Panc1 (cell line): ENCODE measurements at places on chromosomes 13 and 19.

GRCh38 chr19:49393881-49394280 is 5.8 kb downstream of the KASH5 start:
- DNase-seq = no peak

DNA sequence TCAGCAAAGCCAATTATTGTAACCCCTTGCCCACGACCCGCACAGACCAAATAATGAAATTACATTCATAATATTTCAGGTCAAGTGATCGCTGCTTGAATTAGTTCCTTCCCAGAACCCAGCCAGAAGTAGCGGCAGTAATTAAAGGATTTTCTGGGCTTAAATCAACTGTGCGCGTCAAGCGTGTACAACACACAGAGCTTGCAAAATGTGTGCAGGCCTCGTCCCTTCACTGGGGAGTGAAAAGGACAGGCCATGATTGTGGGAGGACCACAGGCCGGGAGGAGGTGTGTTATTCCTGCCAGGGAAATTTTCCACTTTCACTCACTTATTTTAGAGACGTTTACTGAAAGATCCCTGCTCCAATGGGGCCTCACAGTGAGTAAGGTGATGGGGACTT is 84.9 kb downstream of the CHST8 start:
- no peak for DNase-seq

DNA sequence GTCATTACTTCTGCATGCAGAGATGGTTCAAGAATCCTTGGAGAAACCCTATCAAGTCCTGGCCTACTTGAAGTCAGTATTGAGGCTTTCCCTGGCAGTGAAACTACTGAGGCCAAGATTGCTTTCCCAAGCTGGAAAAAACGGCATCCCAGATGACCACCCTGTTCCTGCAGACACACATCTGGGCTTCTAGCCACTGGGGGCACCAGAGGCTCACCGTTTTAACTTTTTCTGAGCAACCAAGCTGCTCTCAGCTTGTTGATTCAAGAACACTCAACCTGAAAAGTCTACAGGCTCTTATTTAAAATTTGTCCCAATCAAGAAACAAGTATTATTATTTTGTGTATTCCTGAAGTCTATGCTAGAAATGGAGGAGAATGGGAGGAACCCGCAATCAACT is 66.6 kb downstream of the SPRYD7 start:
- no peak for DNase-seq

- no peak for DNase-seq
Observed at GRCh38 chr19:7823686-7824301, 6.2 kb upstream of the EVI5L start.

DNA sequence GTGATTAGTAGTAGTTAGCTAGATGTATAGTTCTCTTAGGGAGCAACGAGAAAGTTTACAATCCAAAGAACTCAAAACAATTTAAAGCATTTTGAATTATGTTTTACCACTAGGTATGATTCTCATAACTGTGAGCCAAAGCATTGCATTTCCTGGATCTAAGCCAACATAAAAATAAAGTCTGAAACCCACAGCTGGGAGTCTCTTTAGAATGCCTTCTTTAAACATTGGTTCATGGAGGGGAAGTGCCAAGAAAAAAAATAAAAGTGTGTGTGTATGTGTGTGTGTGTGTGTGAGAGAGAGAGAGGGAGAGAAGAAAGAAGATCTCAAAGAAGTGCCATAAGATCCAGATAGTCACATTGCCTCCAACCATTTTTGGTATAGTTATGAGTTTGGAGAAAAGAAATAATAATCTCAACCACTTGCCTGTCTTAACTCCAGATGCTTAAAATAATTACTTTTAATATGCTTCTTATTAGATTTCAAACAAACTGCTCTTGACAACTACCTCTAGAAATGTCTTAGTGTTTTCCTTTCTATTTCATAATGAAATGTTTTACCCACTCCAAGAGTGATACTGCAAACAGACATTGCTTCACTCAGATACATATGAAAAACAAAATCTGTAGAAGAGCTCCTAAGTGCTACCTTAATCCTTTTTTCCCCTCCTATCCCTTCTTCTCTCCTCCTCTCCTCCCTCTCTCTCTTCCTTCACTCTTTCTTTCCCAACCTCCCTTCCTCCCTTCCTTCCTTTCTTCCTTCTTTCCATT is 554.1 kb downstream of the KCTD12 start:
- no peak for DNase-seq

DNA sequence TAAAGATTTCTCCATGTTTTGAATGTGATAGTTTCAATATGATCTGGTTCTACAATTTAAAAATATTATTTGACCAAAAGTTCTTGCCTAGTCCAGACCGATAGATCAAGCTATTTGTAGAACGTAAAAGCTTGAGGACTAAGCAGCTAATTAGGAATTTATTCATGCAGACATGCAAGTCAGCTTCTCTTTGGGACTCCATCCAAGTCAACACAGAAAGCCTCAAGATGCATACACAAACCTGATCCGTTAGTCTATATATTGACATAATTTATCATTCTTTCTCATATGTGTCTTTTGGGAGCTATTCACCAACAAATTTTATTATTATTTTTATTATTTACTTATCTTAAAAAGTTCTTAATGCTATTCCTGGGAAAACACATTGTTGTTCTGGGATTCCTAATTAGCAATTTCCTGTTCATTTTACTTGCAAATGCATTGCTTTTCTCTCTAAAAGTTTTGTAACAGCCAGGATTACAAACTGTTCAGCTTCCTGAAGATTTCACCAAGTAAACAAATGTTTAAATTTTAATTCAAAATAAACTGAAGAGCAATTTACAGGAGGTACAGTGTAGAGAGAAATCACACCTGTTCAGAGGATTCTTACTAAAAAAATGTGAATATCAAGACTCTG is 375.3 kb downstream of the GPC5 start:
- DNase-seq = no peak

DNA sequence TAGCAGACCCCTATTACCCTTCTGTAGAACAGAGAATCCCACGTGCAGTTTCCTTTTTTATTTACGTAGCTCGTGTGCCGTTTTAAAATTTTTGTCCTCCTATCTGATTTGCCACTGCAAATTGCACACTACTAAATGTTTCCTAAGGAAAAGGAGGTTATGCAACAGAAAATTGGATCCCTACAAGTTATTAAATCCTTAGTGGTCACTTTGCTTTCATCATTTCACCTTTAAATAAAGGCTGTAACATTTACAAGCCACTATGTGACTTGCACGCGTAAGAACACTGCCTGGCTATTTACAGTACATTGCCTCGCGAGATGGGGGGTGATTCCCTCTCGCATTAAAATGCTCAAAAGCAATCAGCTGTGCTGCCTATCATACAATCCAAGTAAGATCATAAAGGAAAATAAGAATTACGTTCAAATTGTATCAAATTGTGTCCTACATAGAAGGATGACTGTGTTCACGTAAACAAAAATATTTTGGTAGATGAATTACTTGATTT is 525.6 kb downstream of the SUCLA2 start:
- no peak for DNase-seq

- no peak for DNase-seq
Observed at GRCh38 chr13:45092663-45093062, 27.6 kb upstream of the GTF2F2 start.

GRCh38 chr13:21053231-21053630 is 8.2 kb downstream of the LATS2 start:
- no peak for DNase-seq

DNA sequence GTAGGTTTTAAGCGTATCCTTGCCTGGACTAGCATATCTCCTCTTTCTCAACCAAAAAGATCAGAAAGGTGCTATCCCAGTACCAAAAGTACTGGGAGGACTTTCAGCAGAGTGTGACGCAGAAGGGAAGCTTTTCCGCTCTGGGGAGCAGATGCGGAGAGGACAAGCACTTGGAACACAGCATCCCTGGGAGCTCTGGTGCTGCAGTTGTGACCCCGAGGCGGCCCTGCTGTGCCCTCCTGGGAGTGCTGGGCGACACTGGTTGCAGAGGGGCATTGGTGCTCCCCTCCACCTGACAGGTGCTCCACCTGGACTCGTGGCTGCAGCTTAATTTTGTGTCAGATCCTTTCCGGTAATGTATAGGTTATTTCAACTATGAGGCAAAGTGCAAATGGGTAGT is 3.4 kb downstream of the NAXD start:
- no peak for DNase-seq

GRCh38 chr13:79749984-79750551 is 269.1 kb downstream of the NDFIP2 start:
- DNase-seq = no peak

DNA sequence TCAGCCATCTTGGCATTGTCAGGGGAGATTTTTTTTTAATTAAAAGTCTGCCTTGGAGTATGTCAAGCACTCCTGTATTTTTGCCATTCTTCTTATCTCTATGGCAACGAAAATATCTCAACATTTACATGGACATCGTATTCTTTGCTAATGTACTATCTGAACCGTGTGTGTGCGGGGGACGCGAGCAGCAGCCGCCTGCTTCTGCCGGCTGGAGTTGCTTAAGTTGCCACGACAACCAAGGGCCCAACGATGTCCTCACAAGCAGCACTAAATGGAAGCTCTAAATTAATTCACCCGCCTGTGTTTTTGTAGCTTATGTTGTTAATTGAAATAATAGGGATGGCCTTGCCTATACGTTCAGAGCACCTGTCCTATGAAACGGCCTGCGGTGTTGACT is 309.5 kb downstream of the TEX29 start:
- DNase-seq = no peak

- no peak for DNase-seq
Observed at GRCh38 chr19:18172331-18173053, 1.1 kb upstream of the IFI30 start.

DNA sequence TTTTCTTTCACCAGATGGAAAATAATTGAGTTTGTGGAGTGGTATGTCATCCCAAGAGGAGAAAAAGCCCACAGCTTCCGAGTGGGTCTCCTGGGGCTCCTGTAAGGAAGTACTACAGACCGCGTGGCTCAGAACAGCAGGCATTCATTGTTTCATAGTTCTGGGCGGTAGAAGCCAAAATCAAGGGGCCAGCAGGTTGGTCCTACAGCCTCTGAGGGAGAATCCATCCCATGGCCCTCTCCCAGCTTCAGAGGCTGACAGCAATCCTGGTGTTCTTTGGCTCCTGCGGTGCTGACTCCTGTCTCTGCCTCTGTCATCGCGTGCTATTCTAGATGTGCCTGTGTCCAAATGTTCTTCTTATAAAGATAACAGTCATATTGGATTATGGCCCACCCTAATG is 362.6 kb downstream of the FGF14 start:
- no peak for DNase-seq

- DNase-seq = no peak
Observed at GRCh38 chr13:66618702-66619101, 611.4 kb downstream of the PCDH9 start.

DNA sequence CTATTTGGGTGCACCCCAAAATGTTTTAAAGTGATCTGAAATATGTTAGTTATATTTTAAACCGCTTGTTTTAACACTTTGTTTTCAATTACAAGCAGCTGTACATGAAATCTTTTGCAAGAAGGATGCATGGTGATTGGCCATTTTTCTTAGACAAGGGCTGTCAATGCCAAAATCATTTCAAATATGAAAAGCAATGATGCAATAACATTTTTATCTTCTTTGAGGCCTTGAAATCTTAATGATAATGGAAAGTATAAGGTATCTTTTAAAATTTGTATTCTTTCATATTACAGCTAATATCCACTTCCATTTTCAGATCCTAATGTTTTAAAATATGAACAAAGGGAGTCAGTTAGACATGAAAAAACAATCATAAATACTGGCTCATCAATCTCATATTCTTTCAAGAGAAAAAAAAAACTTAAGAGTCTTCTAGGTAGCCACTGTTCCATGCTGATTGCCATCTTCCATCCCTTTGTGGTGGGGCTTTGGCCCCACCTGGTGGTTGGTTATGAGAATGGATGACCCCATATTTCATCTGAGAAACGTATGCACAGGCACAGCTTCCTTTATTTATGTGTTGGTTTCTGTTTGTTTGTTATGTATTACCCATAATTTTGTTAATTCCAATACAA is 330.3 kb upstream of the MIR17HG start:
- peak; percentile 42 for DNase-seq

DNA sequence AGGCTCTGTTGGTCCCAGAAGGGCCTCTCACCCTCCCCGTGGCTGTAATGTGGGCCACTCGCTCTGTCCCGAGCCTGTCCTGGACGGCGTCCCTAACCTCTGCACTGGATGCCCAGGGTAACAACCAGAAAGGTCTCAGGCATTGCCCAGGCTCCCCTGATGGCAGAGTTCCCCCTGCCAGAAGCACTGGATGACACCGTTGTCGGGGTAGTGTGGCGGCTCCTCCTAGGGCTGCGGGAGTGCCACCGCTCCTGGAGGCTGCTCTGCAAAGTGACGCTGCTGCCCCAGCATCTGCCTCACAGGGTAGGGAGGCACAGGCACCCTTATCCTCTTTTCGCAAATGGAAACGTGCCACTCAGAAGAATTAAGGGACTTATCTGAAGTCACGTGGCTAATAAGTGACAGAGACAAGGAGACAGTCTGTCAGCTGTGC is 32.0 kb downstream of the MPHOSPH8 start:
- no peak for DNase-seq

DNA sequence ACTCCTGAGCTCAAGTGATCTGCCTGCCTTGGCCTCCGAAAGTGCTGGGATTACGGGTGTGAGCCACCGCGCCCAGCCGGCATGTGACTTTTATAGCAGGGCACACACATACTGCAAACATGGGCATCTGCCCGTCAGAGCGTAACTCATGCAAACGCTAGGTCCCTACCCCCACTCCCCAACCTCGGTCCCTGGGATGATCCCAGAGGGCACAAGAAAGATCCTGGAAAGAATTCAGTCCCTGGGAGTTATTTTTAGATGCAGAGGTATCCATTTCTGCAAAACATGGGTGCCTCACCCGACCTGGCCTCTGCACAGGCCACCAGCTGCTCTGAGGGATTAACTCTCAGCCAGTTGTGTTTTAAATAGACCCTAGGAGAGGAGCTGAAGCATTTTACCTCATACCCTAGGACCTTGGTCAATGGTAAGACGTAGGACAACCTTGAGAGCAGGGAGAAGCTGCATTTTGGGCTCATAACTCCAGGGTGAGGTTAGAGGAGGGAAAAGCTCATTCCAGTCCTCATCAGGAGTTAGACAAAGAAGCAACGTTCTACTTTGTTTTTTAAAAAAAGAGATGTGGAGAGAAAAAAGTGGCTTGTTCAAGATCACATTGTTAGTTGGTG is 10.8 kb downstream of the TMEM38A start:
- no peak for DNase-seq
